ENCODE measurements at places on chromosomes 16 and 17.
A peak's percentile ranks its signal among the peaks of the same experiment; 100 is the strongest.

- no peak for DNase-seq
These were observed 9.0 kb upstream of the MYO15A start for GRCh38 chr17:18099516-18099915.

DNA sequence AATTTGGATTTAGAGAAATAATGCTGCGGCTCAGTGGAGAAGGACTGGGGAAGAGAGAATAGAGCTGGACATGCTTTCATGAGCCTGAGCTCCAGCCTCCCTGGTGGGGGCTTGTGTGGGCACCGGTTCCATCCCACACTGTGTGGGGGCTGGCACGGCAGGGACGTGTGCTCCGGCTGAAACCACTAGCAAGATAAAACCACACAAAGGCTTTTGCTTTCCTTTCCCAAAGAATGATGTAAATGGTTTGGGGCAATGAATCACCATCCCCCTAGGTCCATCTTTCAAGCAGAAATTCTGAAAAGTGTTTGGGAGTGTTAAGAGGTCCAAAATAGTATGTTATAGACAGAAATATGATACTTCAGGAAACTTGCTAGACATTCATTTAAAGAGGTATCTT lies 77.0 kb downstream of the CDH11 start:
- peak; percentile 87 for DNase-seq

GRCh38 chr16:56748191-56748590 lies 18.3 kb downstream of the NUP93 start:
- no peak for DNase-seq

DNA sequence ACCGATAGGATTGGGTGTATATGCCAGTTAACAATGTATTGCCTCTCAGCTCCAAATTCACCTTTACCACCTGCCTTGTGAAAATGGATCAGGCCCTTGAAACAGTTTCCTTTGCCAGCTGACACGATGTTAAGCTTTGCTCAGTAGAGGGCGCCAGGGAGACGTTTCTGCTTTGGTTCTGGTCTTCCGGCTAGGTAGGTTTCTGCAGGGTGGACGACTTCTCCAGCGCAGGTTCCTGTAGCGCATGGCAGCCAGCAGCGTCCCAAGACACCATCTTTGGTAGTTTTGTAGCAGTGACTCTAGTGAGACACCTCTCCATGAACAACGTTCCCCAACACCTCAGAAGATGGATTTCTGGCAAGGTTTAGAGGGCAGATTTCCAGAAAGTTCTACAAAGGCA lies 24.0 kb downstream of the SYCE1L start:
- no peak for DNase-seq

DNA sequence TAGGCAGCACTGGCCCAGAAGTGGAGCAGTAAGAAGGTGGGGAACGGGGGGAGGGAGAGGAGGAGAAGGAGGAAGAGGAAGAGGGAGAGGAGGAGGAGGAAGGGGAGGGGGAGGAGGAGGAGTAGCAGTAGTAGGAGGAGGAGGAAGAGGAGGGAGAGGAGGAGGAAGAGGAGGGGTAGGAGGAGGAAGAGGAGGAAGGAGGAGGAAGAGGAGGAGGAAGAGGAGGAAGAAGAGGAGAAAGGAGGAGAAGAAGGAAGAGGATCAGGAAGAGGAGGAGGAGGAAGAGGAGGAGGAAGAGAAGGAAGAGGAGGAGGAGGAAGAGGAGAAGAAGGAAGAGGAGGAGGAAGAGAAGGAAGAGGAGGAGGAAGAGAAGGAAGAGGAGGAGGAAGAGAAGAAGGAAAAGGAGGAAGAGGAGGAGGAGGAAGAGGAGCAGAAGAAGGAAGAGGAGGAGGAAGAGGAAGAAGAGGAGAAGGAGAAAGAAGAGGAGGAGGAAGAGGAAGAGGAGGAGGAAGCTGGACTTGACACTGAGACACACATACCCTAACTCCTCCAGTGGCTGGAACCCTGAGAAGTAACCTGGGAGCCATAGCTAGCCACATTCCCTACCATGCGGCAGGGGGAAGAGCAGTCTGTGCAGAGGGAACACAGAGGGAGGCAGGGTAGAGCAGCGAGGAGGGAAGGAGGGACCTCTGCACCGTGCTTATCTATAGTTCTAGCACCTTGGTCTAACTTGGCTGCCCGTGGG lies 35.8 kb downstream of the LRRC75A start:
- no peak for DNase-seq

DNA sequence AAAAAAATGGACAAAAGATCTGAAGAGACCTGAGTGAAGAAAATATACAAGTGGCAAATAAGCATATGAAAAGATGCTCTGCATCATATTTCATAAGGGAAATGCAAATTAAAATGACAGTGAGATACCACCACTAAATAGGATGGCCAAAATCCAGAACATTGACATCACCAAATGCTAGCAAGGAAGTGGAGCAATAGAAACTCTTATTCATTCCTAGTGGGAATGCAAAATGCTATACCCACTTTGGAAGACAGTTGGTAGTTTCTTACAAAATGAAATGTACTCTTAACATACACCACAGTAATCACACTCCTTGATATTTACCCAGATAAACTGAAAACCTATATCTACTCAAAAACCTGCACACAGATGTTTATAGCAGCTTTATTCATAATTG lies 33.6 kb downstream of the DHRS7B start:
- peak; percentile 12 for DNase-seq

- no peak for DNase-seq
These were observed 482.6 kb upstream of the ERCC4 start for GRCh38 chr16:13437413-13437795.

DNA sequence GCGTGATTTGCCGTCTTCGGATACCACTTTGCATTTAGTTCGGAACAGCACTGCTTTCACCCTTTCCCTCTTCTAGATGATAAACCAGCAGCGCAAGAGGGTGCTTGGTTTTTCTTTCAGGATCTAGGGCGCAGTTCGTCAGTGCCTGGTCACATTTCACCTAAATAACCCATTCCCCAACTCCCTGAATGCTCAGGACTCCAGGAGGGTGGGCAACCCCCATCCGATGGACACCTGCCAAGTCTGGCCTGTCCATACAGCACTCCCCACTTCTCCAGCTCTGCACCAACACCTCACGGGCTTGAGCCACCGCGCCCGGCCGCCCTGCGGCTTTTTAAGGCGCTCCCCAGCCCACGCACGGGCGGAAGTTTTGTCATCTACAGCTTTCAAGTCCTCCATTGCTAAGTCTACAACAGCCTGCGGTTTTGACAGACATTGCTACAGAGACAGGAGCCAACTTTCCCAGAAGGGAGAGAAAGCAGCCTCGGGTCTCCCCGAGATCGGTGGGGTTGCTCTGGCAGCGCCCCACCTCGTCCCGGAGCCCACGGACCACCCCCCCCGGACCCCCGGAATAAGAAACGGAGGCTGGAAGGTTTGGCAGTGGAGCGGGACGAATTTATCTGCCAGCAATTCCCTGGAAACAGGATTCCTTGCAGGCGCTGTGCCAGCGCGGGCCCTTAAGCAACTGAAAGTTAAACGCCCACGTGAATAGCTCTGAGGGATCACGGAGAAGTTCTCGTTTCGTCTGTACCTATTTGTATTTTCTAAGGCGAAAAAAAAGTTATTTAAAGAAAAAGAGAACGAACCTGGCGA lies 38.6 kb upstream of the SLFN13 start:
- DNase-seq: peak; percentile 43

GRCh38 chr17:28087743-28088142 lies 45.3 kb downstream of the NLK start:
- no peak for DNase-seq

GRCh38 chr16:15539197-15539596 lies 103.8 kb downstream of the MARF1 start:
- no peak for DNase-seq

GRCh38 chr17:77363821-77364361 lies 223.1 kb downstream of the SEC14L1 start:
- DNase-seq: no peak

DNA sequence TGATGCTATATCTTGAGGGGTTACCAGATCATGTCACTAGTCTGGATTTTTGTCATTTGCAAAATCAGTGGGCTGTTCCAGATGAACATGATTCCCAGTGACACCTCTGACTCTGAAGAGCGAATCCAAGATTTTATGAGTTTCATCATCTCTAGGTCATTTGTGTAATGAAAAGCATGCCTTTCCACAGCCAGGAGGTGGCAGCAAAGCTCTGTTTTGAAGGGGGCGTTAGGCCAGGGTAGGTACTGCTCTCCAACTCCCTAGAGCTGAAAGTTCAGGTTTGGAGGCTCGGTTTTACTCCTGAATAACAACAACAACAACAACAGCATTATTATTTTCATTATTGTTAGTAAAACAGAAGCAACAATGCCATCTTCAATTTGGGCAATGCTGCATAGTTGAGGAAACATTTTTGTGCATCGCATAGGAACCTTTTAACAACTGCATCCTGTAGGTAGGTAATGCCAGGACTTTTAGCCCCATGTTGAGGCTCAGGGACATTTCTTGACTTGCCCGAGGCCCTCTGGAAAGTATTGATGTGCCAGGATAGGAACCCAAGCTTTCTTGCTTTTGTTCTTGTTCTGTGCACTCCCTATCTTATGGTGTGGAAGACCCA lies 77.0 kb downstream of the MYH13 start:
- DNase-seq: peak; percentile 71

GRCh38 chr17:13002761-13003453 lies 14.9 kb downstream of the ELAC2 start:
- peak; percentile 65 for DNase-seq

DNA sequence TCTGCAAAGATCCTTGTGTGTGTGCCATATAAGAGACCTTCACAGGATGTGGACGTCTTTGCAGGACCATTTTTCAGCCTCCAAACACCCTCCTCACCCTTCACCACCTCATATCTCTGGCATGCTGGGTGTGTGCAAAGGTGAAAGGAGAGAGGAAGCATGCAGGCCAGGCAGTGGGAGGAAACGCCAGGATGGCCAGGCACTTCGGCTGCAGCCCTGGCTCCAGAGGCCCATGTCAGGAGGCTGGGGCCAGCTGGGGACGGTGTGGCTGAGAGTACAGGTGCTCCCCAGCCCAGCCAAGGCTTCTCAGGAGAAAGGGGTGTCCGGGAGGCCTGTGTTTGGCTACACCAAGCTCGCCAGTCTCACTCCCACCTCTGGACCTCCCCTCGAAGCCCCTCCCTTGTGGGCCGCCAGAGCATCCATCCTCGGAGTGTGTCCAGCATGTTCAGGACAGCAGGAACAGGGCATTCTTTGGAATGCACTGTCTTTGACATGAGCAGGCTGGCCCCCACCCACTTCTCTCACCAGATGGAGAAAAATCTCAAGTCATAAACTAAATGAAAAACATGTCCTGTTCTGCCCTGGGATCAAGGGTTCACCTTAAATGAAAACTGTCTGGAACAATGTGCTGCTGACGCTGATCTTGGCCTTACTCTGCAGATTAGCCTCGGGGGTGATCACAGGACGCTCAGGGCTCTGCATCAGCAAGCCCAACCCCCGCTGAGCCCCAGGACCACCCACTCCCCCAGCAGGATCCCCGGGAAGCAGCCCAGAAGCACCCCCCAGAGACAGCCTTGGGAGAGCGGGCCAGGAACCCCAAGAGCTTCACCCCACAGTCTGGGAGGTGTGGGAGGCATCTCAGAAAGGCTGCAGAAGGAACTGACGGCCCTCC lies 15.9 kb downstream of the PEMT start:
- DNase-seq: no peak

DNA sequence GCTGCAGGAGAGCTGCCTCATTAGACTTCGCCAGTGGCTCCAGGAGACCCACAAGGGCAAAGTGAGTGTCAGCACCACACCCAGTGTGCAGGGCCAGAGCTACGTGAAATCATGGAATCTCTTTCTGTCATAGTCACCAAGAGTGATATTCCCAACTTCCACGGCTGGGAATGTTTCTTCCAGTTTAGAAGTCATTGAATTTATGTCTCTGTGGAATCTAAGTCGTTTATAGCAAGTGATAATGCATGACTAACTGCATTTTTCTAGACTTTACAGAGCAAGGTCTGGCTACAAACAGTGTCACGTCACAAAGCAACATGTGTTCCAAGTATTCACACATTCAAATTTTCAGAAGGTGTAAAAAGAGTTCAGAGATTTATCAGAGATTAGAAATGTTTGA lies 55.5 kb downstream of the SEC14L1 start:
- DNase-seq: peak; percentile 24

DNA sequence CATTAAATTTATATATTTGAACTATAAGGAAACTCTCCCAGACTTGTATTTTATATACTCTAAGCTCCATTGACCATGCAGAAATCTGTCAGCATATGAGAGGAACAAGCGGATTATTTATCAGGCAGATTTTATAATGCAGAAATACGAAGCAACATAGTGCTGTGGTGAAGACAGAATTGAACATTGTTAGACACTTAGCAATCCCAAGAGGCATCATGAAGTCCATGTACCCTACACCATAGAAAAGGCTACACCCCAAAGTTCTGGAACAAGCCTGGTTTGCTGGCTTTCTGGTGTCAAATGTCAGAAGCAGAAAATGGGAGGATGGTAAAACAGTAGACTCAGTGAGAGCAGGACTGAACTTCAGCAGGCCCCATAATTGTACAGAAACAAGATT lies 241.1 kb downstream of the PRKCA start:
- DNase-seq: no peak

GRCh38 chr16:87924811-87925670 lies 11.3 kb downstream of the CA5A start:
- DNase-seq: no peak

- peak; percentile 22 for DNase-seq
These were observed 4.3 kb upstream of the SGF29 start for GRCh38 chr16:28549301-28549899.

DNA sequence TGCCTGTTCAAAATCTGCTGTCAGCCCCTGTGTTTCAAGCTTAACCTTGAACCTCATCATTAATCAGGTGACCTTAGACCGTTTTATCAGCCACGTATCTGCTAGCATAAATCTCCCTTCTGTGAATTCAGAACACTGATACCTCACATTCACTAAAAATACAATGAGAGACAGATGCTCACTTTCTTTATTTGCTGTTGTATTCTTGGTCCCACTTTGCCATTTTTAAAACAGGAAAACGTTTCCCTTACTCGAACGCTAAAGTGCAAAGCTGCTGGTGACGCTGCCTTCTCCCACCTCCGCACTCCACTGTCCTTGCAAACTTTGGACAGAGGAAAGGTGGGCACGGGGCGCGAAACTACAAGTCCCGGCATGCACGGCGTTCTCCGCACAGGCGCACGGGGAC lies 220 bp upstream of the ARHGAP44 start:
- no peak for DNase-seq

DNA sequence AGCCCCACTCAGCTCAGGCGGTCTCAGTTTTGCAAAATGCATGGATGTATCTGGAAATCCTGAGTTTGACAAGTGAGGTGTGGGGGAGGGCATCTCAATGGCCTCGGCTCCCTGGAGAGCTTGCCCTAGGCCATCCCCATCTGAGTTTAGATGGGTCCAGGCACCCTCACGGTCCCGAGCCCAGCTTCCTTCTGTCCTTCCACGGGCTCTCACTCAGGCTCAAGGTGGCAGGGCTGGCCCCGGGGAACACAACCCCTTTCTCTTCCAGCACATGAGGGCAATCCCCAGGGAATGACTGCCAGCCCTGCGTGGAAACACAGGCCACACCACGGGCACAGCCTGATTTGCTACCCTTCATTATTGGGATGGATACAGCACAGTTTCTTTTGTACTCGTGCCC lies 58.4 kb downstream of the AMFR start:
- DNase-seq: no peak

All from fibroblast of skin of right quadriceps (primary cell).